ENCODE measurements at places on chromosomes 4 and X.

DNA sequence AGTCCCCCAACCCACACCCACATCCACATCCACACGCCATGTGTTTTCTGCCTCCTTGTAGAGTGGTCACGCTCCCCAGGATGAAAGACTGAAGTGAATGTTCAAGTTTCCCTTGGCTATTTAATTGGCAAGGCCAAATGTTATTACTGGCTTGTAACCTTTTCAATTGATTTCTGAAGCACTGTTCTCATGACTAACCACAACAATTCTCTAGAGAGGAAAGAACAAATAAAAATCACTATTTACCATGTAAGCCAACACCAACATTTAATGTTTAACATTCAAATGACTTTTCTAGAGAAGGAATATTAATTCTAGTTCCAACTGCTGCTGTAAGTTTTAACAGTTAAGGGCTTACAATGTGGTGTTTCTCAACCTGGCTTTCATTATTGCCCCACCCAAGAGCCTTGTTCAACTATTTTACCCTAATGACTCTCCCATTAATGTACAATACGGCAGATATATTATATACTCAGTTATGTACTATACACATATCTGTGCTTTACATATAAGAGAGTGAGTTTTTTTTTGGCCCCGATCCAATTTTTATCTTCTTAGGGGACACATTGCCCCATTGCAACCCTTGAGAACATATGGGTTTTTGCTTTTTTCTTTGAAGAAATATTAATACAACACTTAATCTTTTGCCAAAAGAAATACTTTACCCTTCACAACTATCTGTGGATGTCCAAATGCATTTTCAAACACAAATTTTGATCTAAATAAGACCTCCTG lies 46.5 kb downstream of the RELL1 start:
- DNase-seq: no peak
- no peaks in the 10 kb centered on the region for H3K36me3 ChIP-seq
- H3K4me1 ChIP-seq: no peaks in the 10 kb centered on the region

GRCh38 chr4:139245590-139245989 lies 34.4 kb downstream of the MGARP start:
- no peak for DNase-seq
- H3K4me1 ChIP-seq: peaks cover 57% of the 10 kb centered on the region
- H3K27ac ChIP-seq: peak overlapping the region; percentile 84
- H3K27me3 ChIP-seq: no peaks in the 10 kb centered on the region
- no peak overlapping the region for H3K4me3 ChIP-seq

DNA sequence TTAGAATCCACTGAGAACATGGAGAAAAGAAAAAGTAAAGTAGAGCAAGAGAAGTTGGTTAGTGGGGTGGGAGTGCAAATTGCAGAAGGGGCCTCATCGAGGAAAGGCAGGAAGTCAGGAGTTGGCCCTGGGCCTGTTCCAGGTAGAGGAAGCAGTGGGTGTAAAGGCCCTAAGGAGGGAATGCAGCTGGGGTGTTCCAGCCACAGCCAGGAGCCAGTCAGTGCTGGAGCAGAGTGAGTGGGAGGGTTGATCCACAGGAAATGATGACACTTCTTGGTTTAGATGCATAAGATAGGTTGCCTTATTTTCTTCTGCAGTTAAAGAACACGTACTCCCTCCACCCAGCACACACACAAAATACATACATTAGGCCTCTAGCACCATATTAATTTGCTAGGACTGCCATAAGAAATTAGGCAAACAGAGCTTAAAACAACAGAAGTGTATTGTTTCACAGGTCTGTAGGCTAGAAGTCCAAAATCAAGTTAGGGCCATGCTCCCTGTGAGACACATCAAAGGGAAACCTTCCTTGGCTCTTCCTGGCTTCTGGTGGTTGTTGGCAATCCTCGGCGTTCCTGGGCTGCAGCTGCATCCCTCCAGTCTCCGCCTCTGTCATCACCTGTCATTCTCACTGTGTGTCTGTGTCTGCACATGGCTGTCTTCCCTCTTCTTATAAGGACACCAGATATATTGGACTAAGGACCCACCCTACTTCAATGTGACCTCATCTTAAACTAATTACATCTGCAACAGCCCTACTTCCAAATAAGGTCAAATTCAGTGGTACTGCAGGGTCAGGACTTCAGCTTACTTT lies 205.9 kb downstream of the AASDH start:
- DNase-seq: no peak
- H3K27ac ChIP-seq: no peak overlapping the region
- H3K36me3 ChIP-seq: no peaks in the 10 kb centered on the region
- no peaks in the 10 kb centered on the region for H3K27me3 ChIP-seq
- H3K4me1 ChIP-seq: no peaks in the 10 kb centered on the region
- no peak overlapping the region for H3K4me3 ChIP-seq

DNA sequence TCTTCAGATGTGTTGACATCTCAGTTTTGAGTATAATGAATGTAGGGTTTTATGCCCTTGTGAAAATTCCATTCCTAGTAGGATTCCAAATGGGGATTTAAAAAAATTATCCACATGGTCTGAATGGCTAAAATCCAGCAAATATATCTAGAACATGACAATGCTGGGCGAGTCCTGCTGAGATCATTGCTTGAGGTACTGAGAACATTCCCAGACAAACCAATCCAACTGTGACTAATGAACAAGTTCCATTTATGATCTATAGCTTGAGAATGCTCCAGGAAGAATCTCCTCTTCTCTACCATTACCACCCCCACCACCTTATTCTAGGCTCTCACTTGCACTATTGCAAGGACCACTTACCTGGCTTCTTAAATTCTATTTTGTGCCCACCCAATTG lies 77.2 kb upstream of the IL1RAPL2 start:
- no peaks in the 10 kb centered on the region for H3K4me1 ChIP-seq
- no peak for DNase-seq
- no peaks in the 10 kb centered on the region for H3K36me3 ChIP-seq
- no peak overlapping the region for H3K4me3 ChIP-seq

GRCh38 chr4:75557696-75558095 lies 1.8 kb downstream of the ODAPH start:
- H3K27me3 ChIP-seq: peaks cover 5% of the 10 kb centered on the region
- no peak overlapping the region for H3K4me3 ChIP-seq
- no peak for DNase-seq
- peaks cover 11% of the 10 kb centered on the region for H3K4me1 ChIP-seq
- no peaks in the 10 kb centered on the region for H3K36me3 ChIP-seq
- H3K27ac ChIP-seq: no peak overlapping the region

DNA sequence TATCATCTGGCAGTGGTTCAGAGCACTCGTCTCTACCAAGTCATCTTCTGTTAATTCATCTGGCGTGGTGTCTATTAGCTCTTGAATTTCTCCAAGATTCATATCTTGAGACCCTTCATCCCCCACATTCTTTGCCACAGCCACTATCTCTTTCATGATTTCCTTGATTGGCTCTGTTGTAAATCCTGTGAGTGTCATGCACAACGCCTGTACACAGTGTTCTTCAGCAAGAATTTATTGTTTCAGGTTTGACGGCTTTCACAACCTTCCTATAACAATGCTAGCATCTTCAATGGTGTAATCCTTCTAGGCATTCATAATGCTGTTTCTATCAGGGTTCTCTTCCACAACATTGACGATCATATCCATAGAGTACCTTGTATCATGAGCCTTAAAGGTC lies 30.9 kb downstream of the MGST2 start:
- H3K27ac ChIP-seq: no peak overlapping the region
- peaks cover 12% of the 10 kb centered on the region for H3K36me3 ChIP-seq
- H3K4me1 ChIP-seq: no peaks in the 10 kb centered on the region
- H3K4me3 ChIP-seq: no peak overlapping the region

- DNase-seq: peak; percentile 8
- H3K4me3 ChIP-seq: no peak overlapping the region
- H3K4me1 ChIP-seq: no peaks in the 10 kb centered on the region
- no peaks in the 10 kb centered on the region for H3K36me3 ChIP-seq
- H3K27me3 ChIP-seq: no peaks in the 10 kb centered on the region
Observed at GRCh38 chr4:64158648-64159326, 250.5 kb downstream of the TECRL start.

- H3K4me1 ChIP-seq: peaks cover 18% of the 10 kb centered on the region
- no peak for DNase-seq
- H3K4me3 ChIP-seq: no peak overlapping the region
- no peak overlapping the region for H3K27ac ChIP-seq
- no peaks in the 10 kb centered on the region for H3K27me3 ChIP-seq
- H3K36me3 ChIP-seq: no peaks in the 10 kb centered on the region
Observed at GRCh38 chrX:2317527-2318055, 183.2 kb downstream of the DHRSX start.

GRCh38 chr4:108850219-108850649 lies 87.4 kb upstream of the ETNPPL start:
- H3K27ac ChIP-seq: peak overlapping the region; percentile 56
- peaks cover 16% of the 10 kb centered on the region for H3K4me1 ChIP-seq
- H3K27me3 ChIP-seq: no peaks in the 10 kb centered on the region
- no peaks in the 10 kb centered on the region for H3K36me3 ChIP-seq

- no peak overlapping the region for H3K4me3 ChIP-seq
- H3K27ac ChIP-seq: no peak overlapping the region
- DNase-seq: no peak
- no peaks in the 10 kb centered on the region for H3K27me3 ChIP-seq
- H3K4me1 ChIP-seq: no peaks in the 10 kb centered on the region
Observed at GRCh38 chr4:22369901-22370562, 145.8 kb downstream of the ADGRA3 start.

GRCh38 chr4:112939901-112940300 lies 109.6 kb upstream of the ANK2 start:
- H3K4me1 ChIP-seq: no peaks in the 10 kb centered on the region
- no peak for DNase-seq

GRCh38 chr4:186345184-186345583 lies 79.2 kb downstream of the F11 start:
- no peaks in the 10 kb centered on the region for H3K36me3 ChIP-seq
- H3K4me1 ChIP-seq: peaks cover 6% of the 10 kb centered on the region
- no peaks in the 10 kb centered on the region for H3K27me3 ChIP-seq
- no peak for DNase-seq

- H3K4me3 ChIP-seq: no peak overlapping the region
- no peaks in the 10 kb centered on the region for H3K4me1 ChIP-seq
- no peak for DNase-seq
- no peaks in the 10 kb centered on the region for H3K36me3 ChIP-seq
- no peaks in the 10 kb centered on the region for H3K27me3 ChIP-seq
Observed at GRCh38 chr4:62909238-62909637, 1500.0 kb downstream of the TECRL start.

DNA sequence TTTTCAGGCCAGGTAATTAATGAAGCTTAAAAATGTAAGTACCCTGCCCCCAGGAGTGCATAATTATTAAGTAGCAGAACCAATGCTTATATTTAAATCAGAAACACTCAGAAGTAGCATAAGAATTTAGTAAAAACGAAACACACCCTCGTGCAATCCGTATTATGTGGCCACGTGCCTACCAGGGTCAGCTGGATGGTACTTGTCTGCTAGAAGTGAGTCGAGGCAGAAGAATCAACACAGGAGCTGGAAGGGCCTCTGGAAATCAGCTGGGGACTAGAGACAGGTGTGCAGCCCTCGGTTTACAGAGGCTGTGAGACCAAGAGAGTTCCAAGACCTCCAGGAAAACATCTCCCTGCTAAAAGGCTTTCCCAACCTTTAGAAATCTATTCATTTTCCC lies 559 bp upstream of the FAM47E start:
- H3K27me3 ChIP-seq: peaks cover 62% of the 10 kb centered on the region
- H3K27ac ChIP-seq: no peak overlapping the region
- no peak for DNase-seq
- H3K4me3 ChIP-seq: no peak overlapping the region
- H3K36me3 ChIP-seq: no peaks in the 10 kb centered on the region

DNA sequence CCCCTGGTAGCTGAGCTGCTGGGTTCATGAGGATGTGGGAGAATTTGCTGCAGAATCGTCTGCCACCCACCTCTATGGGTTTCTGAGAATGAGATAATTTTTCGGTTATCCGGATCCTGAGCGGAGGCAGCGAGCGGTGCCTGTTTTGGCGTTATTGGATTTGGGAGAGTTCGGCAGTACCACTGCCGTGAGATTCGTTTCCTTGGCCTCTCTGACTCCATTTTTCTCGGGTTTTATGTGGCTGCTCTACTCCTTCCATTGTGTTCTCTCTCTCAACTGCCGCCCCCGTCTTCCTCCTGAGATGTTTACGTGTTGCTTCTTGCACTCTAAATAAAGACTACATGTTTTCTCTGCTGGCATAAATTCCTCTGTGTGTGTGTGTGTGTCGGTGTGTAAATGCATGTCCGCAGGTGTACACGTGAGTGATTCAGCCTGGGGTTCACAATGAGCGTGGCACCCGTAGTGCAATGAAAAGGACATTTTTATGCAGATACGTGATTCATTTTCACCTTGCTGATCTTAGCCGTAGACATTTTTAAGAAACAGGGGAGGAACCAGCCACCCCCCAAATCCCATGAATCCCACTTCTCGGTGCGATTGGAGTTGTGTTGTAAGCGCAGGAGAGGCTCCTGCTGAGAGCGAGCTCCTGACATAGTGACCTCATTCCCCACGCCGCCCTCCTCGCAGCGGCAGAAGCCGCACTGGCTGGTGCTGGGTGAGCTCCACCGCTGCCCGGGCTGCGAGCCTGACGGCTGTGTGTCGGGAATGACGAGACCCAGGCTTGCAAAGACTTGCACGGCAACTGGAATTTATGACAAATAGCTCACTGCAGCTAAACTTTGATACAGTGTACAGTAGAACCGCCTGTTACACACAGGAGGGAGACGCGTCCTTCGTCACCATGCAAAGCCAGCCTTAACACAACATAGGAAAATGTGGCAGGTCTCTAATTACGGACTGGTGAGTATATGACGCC lies 82.2 kb downstream of the STOX2 start:
- H3K4me1 ChIP-seq: peaks cover 17% of the 10 kb centered on the region
- no peak for DNase-seq
- no peaks in the 10 kb centered on the region for H3K27me3 ChIP-seq
- peak overlapping the region; percentile 24 for H3K4me3 ChIP-seq
- no peaks in the 10 kb centered on the region for H3K36me3 ChIP-seq

DNA sequence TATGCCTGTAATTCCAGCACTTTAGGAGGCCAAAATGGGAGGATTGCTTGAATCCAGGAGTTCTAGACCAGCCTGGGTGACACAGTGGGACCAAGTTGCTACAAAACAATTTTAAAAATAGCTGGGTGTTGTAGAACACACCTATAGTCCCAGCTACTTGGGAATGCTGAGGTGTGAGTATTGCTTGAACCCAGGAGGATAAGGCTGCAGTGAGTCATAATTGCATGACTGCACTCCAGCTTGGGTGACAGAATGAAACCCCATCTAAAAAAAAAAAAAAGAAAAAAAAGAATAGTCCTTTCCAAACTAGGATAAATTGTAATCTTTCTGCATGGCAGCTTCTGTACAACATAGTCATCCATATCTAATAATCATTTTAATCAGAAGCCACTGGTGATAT lies 270.1 kb upstream of the INTU start:
- H3K36me3 ChIP-seq: no peaks in the 10 kb centered on the region
- H3K4me3 ChIP-seq: no peak overlapping the region
- H3K27me3 ChIP-seq: no peaks in the 10 kb centered on the region
- H3K27ac ChIP-seq: no peak overlapping the region
- no peak for DNase-seq

GRCh38 chrX:21873063-21873775 lies 17.4 kb downstream of the YY2 start:
- no peak for DNase-seq
- H3K27ac ChIP-seq: no peak overlapping the region
- H3K27me3 ChIP-seq: no peaks in the 10 kb centered on the region

- H3K4me3 ChIP-seq: no peak overlapping the region
- H3K27me3 ChIP-seq: peaks cover 2% of the 10 kb centered on the region
- H3K27ac ChIP-seq: no peak overlapping the region
- no peak for DNase-seq
Observed at GRCh38 chr4:173417833-173418232, 18.9 kb upstream of the SCRG1 start.

- H3K4me1 ChIP-seq: no peaks in the 10 kb centered on the region
- H3K27me3 ChIP-seq: no peaks in the 10 kb centered on the region
- H3K4me3 ChIP-seq: no peak overlapping the region
- DNase-seq: no peak
Observed at GRCh38 chr4:62133977-62134376, 933.9 kb downstream of the ADGRL3 start.

- H3K27ac ChIP-seq: no peak overlapping the region
- DNase-seq: no peak
- no peaks in the 10 kb centered on the region for H3K27me3 ChIP-seq
Observed at GRCh38 chr4:25976780-25977179, 62.8 kb downstream of the SMIM20 start.
